Tracheal epithelial cell (primary cell): ENCODE measurements at places on chromosomes 12 and 14. TPM values are rescaled to one million over a fixed set of nuclear protein-coding genes. Genes with fewer than 3 reads are reported as not detected.

The TMEM229B gene
- total RNA-seq, result 0.43 and 1.9 TPM in 2 replicates

The SAMD4A gene
- 12.4 and 31.6 TPM in 2 replicates for total RNA-seq

The WSCD2 gene
- total RNA-seq, result not detected in 2 replicates

The ABCC9 gene
- 0.24 and 0.64 TPM in 2 replicates for total RNA-seq

The POTEG gene
- not detected in 2 replicates for total RNA-seq

The KRAS gene
- total RNA-seq, result 18.3 and 18.8 TPM in 2 replicates

The EGLN3 gene
- 37.7 and 56.1 TPM in 2 replicates for total RNA-seq

The SLC38A6 gene
- total RNA-seq, result 12.6 and 19.3 TPM in 2 replicates

The GARIN6 gene
- not detected in 2 replicates for total RNA-seq

The RAD9B gene
- 0.21 and 0.24 TPM in 2 replicates for total RNA-seq

The CELA1 gene
- not detected in 2 replicates for total RNA-seq

The JAG2 gene
- total RNA-seq, result 17.4 and 21.7 TPM in 2 replicates

The IQSEC3 gene
- total RNA-seq, result not detected in 2 replicates

The A2ML1 gene
- 45.1 and 95.9 TPM in 2 replicates for total RNA-seq

The TAS2R9 gene
- not detected in 2 replicates for total RNA-seq

The SLC17A8 gene
- not detected in 2 replicates for total RNA-seq

The OR6C68 gene
- total RNA-seq, result not detected in 2 replicates

The RNASE4 gene
- 7.2 and 10.1 TPM in 2 replicates for total RNA-seq

The RERGL gene
- not detected in 2 replicates for total RNA-seq

The TIMM9 gene
- 24.6 and 27.9 TPM in 2 replicates for total RNA-seq

The RIMBP2 gene
- total RNA-seq, result under 0.01 TPM in 1 of 2 replicates, not detected in the other

The OR11H7 gene
- total RNA-seq, result not detected in 2 replicates

The OTOGL gene
- not detected in 2 replicates for total RNA-seq

The PTGDR gene
- under 0.01 TPM in 1 of 2 replicates, not detected in the other for total RNA-seq

The ANO6 gene
- 37.3 and 75.4 TPM in 2 replicates for total RNA-seq

The C14orf132 gene
- total RNA-seq, result 0.21 and 0.24 TPM in 2 replicates

The ZNF384 gene
- total RNA-seq, result 5.8 and 6.4 TPM in 2 replicates

The TMEM233 gene
- 0.24 TPM in 1 of 2 replicates, not detected in the other for total RNA-seq

The CISTR gene
- total RNA-seq, result not detected in 2 replicates
